ENCODE measurements at places on chromosomes 7 and 10.

GRCh38 chr7:30047124-30047523 is 18.9 kb downstream of the PLEKHA8 start:
- no peak for DNase-seq

- DNase-seq: no peak
These were observed 4.5 kb downstream of the TSPAN13 start for GRCh38 chr7:16758036-16758435.

GRCh38 chr7:2843711-2844152 is 376 bp downstream of the GNA12 start:
- DNase-seq: no peak

DNA sequence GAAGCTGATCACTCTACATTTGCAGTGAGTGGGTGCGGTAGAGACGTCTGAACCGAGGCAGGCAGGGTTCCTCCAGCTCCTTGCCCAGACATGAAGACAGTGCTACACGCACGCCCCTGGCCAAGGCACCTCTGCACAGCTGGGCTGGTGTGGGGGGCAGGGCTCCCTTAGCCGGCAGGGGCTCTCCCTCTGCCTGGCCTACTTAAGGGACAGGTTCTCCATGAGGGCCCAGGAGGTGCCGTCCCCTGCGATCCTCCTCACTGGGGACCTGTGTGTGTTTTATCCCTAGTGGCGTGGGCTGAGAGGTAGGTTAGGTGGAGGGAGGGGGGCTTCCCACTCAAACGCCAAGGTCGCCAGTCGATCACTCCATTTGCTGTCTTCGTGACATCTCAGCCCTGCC is 35.3 kb downstream of the IL15RA start:
- DNase-seq: no peak
